HS-5 (cell line): ENCODE measurements at places on chromosomes 16 and 17.

DNA sequence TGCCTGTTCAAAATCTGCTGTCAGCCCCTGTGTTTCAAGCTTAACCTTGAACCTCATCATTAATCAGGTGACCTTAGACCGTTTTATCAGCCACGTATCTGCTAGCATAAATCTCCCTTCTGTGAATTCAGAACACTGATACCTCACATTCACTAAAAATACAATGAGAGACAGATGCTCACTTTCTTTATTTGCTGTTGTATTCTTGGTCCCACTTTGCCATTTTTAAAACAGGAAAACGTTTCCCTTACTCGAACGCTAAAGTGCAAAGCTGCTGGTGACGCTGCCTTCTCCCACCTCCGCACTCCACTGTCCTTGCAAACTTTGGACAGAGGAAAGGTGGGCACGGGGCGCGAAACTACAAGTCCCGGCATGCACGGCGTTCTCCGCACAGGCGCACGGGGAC lies 220 bp upstream of the ARHGAP44 start:
- DNase-seq = peak; percentile 9

- DNase-seq = no peak
These were observed 18.2 kb downstream of the ALOX15B start for GRCh38 chr17:8056976-8057625.

- DNase-seq = no peak
These were observed 2.6 kb downstream of the TRIM65 start for GRCh38 chr17:75894049-75894733.

GRCh38 chr16:84898447-84898846 lies 78.7 kb downstream of the CRISPLD2 start:
- no peak for DNase-seq
